ENCODE measurements at places on chromosomes 3 and 15.

DNA sequence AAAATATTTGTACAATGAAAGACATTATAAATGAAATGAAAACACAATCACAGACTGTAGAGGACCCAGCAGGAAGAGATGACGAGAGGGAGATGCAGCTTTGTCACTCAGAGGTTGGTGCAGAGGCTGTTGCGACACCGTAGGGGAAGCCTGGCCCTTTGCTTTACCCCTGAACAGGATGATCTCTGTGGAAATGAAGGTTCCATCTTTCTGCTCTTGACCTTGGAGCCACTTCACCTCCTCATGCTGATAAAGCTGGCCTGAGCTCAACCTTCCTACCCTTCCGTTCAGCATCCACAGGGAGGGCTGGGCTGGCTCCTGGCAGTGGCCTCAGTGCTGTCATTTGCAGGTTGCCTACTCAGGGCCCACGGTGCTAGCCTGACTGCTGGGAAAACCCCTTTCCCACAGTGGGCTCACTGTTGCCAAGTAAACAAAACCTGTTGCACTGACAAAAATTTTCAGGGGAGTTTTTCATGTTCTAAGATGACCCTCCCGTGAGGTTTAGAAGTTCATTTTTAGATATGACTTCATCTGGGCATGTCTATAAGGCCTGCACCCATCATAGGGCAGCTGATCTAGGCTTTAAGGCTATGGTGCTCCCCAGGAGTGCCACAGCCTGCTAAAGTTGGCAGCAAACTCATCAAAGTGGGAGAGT, 3.0 kb upstream of the CD80 start:
- peak; percentile 70 for DNase-seq

DNA sequence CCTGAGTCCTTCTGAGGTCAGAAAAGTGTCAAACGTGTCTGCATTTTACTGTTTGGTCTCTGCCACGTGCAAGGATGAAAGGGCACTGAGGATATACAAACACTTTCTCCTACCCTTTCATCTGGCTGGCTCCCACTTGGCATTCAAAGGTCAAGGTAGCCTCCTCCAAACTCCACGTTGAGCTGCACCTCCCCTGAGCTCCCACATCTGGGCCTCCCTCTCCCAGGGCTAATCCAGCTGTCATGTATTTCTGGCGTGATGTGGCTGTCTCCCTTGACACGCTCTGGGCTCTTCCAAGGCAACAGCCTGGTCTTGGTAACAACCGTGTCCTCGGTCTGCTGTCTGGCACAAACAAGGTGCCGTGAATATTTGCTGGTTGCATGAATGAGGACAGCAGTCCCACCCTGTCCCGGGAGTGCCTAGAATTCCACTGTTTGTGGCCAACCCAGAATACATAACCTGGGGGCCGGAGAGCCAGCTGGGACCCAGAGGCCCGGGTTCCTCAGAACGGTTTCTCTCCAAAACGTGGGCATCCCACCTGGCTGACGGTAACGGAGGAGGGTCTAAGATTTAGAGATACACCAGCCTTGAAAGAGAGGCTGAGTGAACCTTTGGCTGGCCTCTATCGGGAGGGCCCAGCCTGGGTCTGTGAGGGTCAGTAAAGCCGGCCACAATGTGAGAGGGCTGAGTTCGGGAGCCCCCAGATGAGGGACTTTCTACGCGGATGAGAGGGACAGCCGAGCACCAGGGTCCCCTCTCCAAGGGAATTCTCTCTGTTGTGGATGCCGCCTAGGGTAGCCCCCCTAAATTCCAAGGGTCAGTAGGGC, 767 bp downstream of the GLT8D1 start:
- no peak for DNase-seq

GRCh38 chr3:9864200-9864927, 15.7 kb downstream of the CIDEC start:
- no peak for DNase-seq

- no peak for DNase-seq
Measured at GRCh38 chr3:183317886-183318865, 65.1 kb downstream of the B3GNT5 start.

- DNase-seq: no peak
Measured at GRCh38 chr3:168336276-168336675, 240.6 kb upstream of the GOLIM4 start.
